Pulmonary artery endothelial cell (primary cell): ENCODE measurements at places on chromosomes 1 and 21. TPM values are rescaled to one million over a fixed set of nuclear protein-coding genes. Genes with fewer than 3 reads are reported as not detected.

- no peak for DNase-seq
Observed at GRCh38 chr1:91798740-91799139, 87.2 kb downstream of the TGFBR3 start.

- no peak for DNase-seq
Observed at GRCh38 chr1:198986036-198986435, 347.2 kb downstream of the PTPRC start.

GRCh38 chr1:154453161-154453560 is 48.0 kb downstream of the IL6R start:
- no peak for DNase-seq

DNA sequence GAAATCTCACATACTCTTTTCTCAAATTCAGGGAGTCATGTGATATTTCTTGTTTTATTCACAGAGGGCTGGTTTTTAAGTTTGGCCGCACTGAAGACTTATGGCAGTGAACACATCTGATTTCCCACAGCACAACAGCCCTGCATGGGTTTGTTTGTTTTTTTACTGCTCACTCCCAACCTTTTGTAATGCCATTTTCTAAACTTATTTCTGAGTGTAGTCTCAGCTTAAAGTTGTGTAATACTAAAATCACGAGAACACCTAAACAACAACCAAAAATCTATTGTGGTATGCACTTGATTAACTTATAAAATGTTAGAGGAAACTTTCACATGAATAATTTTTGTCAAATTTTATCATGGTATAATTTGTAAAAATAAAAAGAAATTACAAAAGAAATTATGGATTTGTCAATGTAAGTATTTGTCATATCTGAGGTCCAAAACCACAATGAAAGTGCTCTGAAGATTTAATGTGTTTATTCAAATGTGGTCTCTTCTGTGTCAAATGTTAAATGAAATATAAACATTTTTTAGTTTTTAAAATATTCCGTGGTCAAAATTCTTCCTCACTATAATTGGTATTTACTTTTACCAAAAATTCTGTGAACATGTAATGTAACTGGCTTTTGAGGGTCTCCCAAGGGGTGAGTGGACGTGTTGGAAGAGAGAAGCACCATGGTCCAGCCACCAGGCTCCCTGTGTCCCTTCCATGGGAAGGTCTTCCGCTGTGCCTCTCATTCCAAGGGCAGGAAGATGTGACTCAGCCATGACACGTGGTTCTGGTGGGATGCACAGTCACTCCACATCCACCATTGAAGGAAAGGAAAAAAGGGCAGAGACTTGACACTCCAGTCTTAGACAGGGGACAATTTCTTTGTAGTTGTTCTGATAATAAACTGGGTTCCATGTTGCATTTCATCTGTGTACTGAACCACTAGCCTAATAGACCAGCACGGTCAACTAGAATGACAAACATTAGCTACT is 22.8 kb downstream of the TMEM50A start:
- peak; percentile 17 for DNase-seq

- DNase-seq: no peak
Observed at GRCh38 chr1:116820369-116820768, 66.1 kb downstream of the CD2 start.

- DNase-seq: no peak
Observed at GRCh38 chr1:203072911-203073310, 12.9 kb downstream of the MYOG start.

- DNase-seq: no peak
Observed at GRCh38 chr1:152013664-152014237, 20.1 kb upstream of the S100A10 start.

DNA sequence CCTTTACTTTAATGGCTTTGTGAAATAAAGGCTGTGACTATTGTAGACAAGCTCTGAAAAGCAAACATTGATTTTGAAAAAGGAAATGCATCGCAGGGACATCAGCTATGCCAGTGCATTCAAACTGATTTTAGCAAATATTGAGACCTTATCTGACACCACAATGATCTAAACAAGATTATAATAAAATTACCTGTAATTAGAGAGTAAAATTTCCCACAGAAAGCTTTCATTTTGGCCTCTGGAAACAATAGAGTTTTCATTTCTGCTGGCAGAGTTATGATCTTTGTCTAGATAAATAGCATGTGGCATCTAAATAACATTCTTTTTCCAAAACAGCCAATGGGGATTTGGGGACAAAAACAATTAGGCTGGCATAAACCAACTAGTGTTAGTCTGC is 650.4 kb upstream of the PRMT6 start:
- DNase-seq: no peak

DNA sequence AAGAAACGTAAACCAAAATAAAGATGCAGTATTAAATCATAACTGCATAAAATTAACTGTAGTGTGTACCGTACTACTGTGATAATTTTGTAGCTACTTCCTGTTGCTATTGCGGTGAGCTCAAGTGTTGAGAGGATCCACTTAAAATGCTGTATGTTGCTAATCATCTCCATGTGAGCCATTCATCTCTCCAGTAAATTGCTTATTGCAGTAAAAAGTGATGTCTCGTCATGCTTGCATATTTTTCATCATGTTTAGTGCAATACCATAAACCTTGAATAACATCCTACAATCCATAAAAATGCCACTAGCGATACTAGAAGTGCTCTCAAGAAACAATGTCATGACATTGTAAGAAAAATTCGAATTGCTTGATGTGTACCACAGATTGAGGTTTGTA is 66.3 kb downstream of the RAVER2 start:
- no peak for DNase-seq

- DNase-seq: peak; percentile 91
Observed at GRCh38 chr1:1858382-1859086, 32.4 kb downstream of the GNB1 start.

Gene KRTAP21-2
- not detected in 2 replicates for total RNA-seq

Gene OR2L8
- total RNA-seq: not detected in 2 replicates
